Ureter (tissue), 1 donor: ENCODE measurements at places on chromosomes 1 and 21.
A peak's percentile ranks its signal among the peaks of the same experiment; 100 is the strongest.

GRCh38 chr1:25899792-25900191 is 6.4 kb downstream of the STMN1 start:
- no peak for DNase-seq

DNA sequence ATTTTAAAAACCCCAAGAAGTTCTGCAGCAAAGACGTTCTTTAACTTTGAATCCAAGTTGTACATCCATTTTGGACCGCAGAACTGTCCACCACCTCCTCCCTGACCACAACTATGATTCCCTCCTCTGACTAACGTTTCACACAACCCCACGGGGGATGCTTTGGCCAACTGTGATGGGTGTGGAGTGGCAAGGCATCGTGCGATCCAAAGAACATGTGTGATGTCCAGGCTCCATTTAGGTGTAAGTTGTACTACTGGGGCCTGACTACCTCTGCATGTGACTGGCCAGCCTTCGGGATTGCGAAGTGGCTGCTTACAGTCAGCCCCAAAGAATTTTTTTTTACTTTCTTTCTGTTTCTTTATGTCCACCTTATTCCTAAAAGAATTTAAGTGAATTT is 6.7 kb downstream of the KCNJ15 start:
- no peak for DNase-seq

- DNase-seq = no peak
These were observed 300.5 kb downstream of the BRINP2 start for GRCh38 chr1:177471244-177471643.

- peak; percentile 19 for DNase-seq
These were observed 16.0 kb downstream of the ARID1A start for GRCh38 chr1:26711777-26712176.

- no peak for DNase-seq
These were observed 12.5 kb upstream of the WNT2B start for GRCh38 chr1:112496290-112496689.
